ENCODE measurements at places on chromosomes 2 and 18. TPM values are rescaled to one million over a fixed set of nuclear protein-coding genes. Genes with fewer than 3 reads are reported as not detected.
A peak's percentile ranks its signal among the peaks of the same experiment; 100 is the strongest.

DNA sequence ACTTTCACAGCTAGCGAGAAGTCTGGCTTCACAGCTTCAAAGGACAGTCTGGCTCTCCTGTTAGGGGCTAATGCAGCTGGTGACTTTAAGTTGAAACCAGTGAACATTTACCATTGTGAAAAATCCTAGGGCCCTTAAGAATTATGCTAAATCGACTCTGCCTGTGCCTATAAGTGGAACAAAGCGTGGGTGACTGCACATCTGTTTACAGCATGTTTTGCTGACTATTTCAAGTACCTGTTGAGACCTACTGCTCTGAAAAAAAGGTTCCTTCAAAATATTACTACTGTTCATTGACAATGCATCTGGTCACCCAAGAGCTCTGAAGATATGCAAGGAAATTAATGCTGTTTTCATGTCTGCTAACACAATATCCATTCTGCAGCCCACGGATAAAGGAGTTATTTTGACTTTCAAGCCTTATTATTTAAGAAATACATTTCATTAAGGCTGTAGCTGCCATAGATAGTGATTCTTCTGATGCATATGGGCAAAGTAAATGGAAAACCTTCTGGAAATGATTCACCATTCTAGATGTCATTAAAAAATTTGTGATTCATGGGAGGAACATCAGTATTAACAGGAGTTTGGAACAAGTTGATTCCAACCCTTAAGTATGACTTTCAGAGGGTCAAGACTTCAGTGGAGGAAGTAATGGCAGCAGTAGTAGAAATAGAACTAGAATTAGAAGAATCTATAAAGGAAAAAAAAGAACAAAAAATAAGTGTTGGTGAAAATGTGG, 48.9 kb downstream of the POLR1A start:
- DNase-seq: no peak

GRCh38 chr2:217517402-217517801, 485.4 kb downstream of the TNS1 start:
- DNase-seq: peak; percentile 30

DNA sequence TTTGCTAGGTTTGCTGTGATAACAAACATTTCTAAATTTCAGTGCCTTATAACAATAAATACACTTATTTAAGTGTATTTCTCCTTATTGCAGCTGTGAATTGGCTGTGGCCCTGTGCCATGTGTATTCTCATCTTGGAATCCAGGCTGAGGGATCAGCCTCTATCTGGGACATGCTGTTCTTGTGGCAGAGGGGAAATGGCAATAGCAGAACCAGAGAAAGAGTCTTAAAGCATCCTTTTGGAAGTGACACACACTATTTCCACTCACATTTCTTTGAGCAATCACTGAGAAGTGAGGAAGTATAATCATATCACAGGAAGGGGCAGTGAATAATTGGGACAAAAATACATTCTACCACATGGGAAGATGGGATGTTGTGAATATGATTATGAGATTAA, 66.2 kb upstream of the PROKR1 start:
- no peak for DNase-seq

The SPATA3 gene
- total RNA-seq: not detected

The SETBP1 gene
- 4.8 TPM for total RNA-seq

DNA sequence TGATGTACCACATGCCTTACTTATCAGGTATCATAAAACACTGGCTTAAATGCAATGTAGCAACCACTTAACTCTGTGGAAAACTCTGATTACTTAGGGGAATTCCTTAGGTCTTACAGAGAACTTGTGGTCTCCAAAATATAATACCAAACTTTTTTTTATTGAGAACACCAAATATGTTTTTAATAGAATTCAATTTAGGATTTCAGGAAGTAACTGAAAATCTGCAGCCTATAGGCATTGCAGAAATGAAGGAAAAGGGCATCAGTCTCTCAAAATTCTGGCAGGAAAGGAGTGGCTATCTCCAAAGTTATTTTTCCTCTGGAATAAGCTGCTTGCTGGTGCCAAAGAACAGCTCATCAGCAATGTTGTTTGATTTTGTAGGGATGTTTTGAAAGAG, 105.3 kb upstream of the UGP2 start:
- DNase-seq: no peak

DNA sequence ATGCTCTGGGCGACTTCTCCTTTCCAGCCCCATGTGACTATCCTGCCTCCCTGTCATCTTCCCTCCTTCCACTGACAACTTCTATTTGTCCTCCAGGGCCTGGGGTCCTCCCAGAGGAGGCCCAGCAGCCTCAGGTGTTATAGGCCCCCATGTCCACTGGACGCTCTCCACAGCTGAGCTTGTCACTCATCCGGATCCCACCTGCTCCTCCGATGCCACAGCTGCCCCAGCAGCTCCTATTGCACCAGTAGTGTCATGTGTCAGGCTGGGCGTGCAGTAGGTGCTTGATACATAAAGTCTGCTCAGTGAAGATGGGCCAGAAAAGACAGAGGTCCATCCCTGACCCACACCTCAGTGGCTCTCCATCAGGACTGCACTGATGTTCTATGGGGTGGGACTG, 305.7 kb upstream of the MYT1L start:
- DNase-seq: no peak

DNA sequence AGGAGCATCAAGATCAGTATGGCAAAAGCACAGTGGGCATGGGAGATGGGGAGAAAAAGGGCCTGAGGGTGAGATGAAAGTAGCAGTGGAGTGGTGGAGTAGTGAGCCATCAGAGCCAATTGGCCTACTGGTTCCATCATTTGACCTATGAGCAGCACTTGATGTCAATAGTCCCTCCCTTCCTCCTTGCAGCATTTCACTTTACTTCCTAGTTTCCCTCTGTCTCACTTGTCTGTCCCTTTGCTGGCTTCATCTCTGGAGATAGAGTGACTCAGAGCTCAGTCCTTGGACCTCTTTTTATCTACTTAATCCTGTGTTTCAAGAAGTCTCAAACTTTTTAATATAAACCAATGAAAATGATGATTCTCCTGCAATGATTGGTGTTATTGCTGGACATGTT, 32.1 kb downstream of the FBXO48 start:
- DNase-seq: no peak

DNA sequence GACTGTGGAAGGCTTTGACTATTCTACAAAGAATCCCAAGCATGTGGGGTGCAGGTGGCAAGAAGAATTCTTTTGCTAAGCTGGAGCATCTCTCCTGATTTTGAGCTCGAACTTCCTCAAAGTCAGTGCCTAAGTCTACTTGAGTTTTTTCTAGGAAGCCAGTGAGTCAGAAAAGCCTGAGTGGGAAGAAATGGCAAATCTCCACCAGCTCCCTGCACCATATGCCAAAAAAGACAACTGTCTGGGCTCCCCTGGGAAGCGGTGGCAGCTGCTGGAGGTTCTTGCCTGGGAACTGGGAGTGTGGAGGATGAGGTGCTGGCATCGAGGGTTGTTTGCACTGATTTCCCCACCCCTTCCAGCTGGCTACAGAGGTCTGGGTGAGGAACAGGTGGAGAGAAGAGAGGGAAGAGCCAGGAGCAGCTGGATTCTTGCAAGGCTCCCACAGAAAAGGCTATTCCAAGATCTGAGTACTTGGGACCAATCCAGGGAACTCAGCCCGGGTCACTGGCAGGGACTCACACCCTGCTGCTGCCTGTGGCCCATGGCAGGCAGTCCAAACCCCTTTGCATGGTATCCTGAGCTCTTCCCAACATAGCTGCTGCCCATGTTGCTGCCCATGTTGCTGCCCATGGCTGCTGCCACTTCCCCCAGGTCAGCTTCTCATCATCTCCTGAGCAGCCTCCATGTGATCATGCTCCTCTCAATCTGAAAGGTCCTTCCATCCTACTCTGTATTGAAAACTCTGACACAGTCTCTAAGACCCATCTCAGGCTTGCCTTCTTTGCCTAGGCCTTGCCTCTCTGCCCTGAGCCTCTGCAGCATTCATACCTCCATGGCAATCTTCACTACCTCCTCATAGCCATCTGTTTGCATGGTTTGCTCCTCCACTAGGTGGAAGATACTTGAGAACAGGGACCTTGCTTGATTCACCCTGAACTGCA, 128.3 kb upstream of the SPATS2L start:
- DNase-seq: no peak

- no peak for DNase-seq
Measured at GRCh38 chr18:31711365-31712172, 27.2 kb upstream of the B4GALT6 start.
